ENCODE measurements at places on chromosomes 3 and 15. TPM values are rescaled to one million over a fixed set of nuclear protein-coding genes. Genes with fewer than 3 reads are reported as not detected.
A peak's percentile ranks its signal among the peaks of the same experiment; 100 is the strongest.

GRCh38 chr15:75051191-75051608 is 27.8 kb downstream of the PPCDC start:
- no peak for DNase-seq

GRCh38 chr3:16824081-16824696 is 60.6 kb upstream of the PLCL2 start:
- no peak for DNase-seq

- DNase-seq: no peak
Measured at GRCh38 chr15:63718590-63719035, 115.1 kb downstream of the HERC1 start.

GRCh38 chr3:82088749-82089148 is 327.3 kb upstream of the GBE1 start:
- no peak for DNase-seq

GRCh38 chr3:23864931-23865330 is 51.9 kb downstream of the NKIRAS1 start:
- no peak for DNase-seq

- no peak for DNase-seq
Measured at GRCh38 chr15:70240082-70240481, 142.4 kb upstream of the TLE3 start.

DNA sequence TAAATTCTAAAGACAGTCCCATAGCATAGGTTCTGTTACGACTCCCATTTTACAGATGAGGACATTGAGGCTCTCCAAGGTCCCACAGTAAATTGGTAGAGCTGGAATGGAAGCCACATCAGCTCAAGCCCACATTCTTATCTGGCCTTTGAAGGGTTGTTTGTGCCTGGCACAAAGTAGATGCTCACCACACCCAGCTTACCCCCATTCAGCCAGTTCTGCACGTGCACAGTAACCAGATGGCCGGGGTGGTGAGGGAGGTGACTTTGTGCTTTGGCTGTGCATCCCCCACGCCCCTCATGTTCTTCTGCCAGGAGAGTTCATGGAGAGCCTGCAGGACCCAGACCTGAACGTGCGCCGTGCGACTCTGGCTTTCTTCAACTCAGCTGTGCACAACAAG is 16.2 kb downstream of the RPL32 start:
- no peak for DNase-seq

DNA sequence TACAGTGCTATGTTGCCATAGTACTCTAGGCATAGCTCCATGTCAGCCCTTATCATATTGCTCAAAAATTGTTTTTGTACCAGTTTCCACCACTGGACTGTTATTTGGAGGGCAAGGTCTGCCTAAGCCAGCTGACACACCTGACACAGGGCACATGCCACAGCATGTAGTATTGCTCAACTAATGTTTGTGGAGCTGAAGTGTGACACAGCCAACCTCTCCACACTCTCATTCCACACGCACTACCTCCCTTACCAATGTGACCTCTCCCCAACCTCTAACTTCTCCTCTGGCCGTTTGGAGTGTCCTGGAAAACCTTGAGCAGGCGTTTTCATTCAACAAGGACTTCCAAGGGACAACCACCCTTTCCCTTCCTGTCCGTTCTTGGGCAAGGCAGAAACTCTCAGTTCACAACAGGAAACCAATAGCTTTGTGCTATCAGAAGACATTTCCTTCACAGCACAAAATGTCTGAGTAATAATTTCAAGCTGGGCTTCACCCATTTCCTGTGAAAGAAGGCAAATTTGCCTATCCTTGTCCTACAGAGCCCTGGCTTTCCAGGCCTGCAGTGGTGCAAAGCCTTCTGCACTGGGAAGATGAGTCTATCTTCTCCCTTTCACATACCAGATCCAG is 38.4 kb downstream of the TLNRD1 start:
- DNase-seq: no peak

SLC22A14 gene
- total RNA-seq: 0.14 TPM

ACTL6A gene
- total RNA-seq: 89.2 TPM

GRCh38 chr3:170488802-170489201 is 70.1 kb downstream of the CLDN11 start:
- no peak for DNase-seq

- no peak for DNase-seq
Measured at GRCh38 chr15:41885321-41885720, 8.5 kb downstream of the SPTBN5 start.

DNA sequence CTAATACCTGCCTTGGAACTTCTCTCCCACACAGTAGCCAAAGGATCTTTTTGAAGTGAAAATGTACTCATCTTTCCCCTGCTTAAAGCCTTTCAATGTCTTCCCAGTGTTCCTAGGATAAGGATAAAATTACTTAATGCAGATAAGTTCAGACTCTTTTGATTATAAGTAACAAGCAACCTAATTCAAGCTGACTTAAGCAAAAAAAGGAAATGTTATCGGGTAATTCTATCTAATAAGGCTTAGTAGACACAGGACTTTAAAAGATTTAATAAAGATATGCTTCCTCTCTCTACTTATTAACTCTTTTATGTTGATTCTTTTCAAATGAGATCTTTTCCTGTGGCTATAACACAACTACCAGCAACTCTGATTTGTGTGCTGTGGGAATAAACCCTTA is 284.2 kb downstream of the OXSM start:
- DNase-seq: no peak

GRCh38 chr15:66586155-66586976 is 20.6 kb upstream of the LCTL start:
- no peak for DNase-seq

DNA sequence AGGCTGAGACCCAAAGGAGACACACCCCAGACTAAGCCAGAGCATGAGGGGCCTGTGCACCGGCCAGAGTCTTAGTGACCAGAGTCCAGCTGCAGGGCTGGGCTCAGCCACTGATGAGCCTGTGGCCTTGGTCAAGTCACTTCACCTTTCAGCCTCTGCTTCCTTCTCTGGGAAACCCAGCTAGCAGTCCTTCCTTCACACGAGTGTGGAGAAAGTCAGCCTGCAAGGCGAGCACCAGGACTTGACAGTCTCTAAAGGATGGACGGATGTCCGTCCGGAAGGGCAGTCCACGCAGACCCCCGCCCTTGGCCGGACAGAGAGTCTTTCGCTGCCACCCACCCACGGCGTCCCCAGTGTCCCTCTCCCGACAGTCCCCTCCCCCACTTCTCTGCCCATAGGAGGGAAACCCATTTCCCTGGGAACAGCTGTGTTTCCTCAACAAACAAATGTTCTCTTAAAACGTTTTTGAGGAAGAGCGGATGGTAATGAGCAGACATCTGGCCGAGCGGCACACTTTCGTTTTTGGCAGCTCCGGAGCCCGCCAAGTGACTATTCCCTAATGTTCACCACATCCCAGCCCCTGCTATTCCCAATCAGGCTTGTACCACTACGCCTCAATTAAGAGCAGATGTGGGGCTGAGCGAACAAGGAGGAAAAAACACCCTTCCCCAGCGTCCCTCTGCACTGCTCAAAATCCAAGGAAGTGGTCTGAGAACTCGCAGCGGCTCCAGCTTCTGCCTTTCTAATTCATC is 129.1 kb upstream of the SMAD3 start:
- DNase-seq: peak; percentile 15

GRCh38 chr3:154762486-154762885 is 317.6 kb upstream of the MME start:
- DNase-seq: no peak

AMOTL2 gene
- total RNA-seq: 271 TPM

DNA sequence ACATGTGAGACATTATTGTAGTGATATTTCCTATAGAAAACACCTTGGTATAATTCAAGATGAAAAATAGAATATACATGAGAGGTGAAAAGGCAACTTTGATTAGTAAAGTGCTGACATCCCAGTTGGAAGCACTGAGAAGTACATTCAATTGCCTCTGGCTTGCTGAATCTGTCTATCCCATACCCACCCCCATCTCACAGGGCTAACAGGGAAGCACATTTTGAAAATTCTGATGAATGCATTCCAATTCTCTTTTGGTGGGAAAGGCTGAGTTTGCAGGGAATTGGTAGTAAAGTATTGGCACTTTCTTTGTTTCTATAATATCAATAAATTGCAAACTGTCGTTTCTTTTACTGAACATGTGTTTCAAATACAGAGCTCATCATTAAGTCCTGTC is 122.9 kb downstream of the MBNL1 start:
- no peak for DNase-seq

GRCh38 chr15:80998251-80998650 is 2.5 kb upstream of the TLNRD1 start:
- no peak for DNase-seq

FAM240A gene
- not detected for total RNA-seq

DNA sequence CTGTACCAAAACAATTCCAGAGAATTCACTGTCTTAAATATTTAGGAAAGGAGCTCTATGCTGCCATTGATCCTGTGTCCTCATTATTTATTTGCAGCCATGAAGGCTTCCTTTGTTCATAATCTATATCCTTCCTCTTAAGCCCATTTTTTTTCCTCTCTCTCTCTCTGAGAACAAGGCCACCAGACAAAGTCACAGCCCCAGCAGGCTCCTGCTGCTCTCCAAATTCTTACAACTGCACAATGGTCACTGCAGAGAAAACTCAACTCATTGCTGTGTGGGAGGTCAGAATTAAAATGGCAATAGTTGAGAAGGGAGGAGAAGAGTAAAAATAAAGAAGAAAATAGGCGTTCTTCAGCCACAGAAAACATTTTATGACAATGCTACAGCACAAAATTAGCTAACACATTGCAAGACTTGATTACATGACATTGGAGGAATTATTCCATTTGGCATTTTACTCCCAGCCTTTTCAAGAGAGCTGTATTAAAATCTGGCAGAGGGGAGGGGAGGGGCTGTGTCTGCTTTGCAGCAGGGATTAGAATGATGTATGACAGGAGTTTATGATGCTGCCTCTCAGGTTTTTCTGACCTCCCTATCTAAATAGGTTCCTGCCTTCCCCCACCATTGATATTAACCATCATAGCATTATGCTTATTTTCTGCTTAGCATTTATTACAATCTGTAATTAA is 399.7 kb upstream of the THBS1 start:
- DNase-seq: no peak

FOXB1 gene
- total RNA-seq: not detected

DNA sequence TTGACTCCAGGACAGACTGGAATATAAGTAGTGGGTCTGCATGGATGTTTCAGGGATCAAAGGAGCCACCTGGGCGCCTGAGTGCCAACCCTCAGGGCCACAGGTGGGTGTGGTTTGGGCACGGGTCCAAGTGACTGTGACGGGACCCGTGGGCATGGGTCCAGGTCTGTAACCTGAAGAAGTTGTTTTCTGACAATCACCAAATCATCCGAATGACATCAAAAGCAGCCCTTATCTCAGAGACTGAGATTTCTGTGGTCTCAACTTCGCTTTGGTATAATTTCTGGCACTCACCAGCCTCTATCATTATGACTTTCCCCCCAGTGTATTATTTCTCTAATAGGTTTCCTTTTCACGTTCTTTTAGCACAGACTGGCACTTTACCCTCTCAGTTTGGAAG is 24.4 kb downstream of the RLBP1 start:
- DNase-seq: no peak

LRRIQ4 gene
- total RNA-seq: not detected

LSM3 gene
- total RNA-seq: 19.1 TPM

- peak; percentile 26 for DNase-seq
Measured at GRCh38 chr3:73868688-73869315, 244.1 kb upstream of the PDZRN3 start.

- DNase-seq: no peak
Measured at GRCh38 chr3:9686050-9686550, 17.5 kb upstream of the CPNE9 start.

EXD1 gene
- total RNA-seq: not detected

DNA sequence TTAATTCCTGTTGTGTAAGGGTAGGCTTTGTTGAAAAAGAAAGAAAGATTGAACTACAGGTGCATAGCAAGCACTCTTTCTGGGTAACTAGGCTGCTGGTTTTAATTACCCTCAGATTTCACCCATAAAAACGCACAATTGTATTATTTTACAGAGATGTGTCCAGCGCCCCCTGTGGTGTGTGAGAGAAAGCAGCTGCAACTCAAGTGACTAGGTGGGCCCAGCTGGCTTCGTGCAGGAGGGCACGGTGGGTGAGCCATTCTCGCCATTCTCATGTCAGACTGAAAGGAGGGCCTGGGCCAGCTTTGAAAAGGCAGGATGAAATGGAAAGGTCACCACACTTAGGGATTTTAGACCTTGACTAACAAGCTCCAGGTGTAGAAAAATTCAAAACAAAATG is 122.6 kb downstream of the LRIG1 start:
- DNase-seq: no peak

CSTA gene
- total RNA-seq: 1.0 TPM

SAMMSON gene
- not detected for total RNA-seq

DNA sequence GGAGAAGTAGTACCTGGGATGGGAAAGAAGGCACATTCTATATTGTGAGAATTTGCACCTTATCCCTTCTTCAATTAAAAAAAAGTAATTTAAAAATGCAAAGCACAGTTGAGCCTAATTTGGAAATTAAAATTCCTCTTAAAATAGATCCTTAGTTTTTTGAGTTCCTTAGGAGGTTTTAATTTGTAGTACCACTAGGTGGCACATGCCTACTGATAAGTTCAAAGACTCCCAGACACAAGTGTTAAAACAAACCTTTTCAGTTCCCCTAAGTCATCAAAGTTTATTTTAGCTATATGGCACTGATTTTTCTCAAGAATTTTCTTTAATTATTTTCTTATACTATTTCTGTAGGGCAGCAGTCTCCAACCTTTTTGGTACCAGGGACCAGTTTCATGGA is 127.6 kb upstream of the AZI2 start:
- peak; percentile 15 for DNase-seq

DNA sequence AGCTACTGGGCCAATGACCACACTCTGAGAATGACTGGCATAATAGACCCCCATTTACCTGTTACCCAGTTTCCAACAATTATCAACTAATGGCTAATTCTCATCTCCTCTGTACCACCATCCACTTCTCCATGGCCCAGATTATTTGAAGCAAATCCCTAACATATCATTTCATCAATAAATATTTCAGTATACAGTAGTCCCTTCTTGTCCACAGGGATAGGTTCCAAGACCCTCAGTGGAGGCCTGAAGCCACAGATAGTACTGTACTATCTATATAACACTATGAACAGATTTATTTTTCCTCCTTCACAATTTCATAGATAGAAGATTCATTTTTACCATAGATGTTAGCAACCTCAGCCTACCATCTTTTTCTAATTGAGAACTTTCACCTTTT is 68.3 kb downstream of the IFT80 start:
- DNase-seq: no peak

- no peak for DNase-seq
Measured at GRCh38 chr15:60493166-60493565, 14.2 kb upstream of the ICE2 start.

FHIT gene
- total RNA-seq: 8.3 TPM

KCNMB2 gene
- not detected for total RNA-seq

BUB1B gene
- 62.7 TPM for total RNA-seq

PIK3R4 gene
- total RNA-seq: 23.1 TPM

CRTAP gene
- 151 TPM for total RNA-seq

- no peak for DNase-seq
Measured at GRCh38 chr3:194756791-194757325, 71.2 kb downstream of the FAM43A start.

Data from Caco-2 (cell line).